ENCODE measurements at places on chromosomes 13 and 19.
A peak's percentile ranks its signal among the peaks of the same experiment; 100 is the strongest.

- DNase-seq, result no peak
These were observed 1.1 kb downstream of the FGF14 start for GRCh38 chr13:102400675-102401145.

DNA sequence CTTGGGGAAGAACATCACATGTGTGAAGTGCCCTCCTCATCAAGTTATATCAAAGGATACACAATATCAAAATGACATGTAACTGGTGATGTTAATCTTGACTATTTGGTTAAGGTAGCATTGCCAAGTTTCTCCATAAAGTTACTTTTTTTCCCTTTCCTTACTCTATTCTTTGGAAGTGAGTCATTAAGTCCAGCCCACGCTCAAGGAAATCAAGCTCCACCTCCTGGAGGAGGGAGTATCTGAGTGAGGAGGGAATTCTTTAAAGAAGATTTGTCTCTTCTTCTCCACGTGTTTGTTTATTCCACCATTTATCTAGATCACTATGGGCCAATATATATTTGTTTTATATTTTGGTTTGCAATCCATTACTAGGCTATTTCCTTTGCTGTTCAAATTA lies 33.6 kb upstream of the FNDC3A start:
- peak; percentile 48 for DNase-seq

- peak; percentile 56 for DNase-seq
These were observed 26.8 kb downstream of the PPP5C start for GRCh38 chr19:46373491-46374359.

DNA sequence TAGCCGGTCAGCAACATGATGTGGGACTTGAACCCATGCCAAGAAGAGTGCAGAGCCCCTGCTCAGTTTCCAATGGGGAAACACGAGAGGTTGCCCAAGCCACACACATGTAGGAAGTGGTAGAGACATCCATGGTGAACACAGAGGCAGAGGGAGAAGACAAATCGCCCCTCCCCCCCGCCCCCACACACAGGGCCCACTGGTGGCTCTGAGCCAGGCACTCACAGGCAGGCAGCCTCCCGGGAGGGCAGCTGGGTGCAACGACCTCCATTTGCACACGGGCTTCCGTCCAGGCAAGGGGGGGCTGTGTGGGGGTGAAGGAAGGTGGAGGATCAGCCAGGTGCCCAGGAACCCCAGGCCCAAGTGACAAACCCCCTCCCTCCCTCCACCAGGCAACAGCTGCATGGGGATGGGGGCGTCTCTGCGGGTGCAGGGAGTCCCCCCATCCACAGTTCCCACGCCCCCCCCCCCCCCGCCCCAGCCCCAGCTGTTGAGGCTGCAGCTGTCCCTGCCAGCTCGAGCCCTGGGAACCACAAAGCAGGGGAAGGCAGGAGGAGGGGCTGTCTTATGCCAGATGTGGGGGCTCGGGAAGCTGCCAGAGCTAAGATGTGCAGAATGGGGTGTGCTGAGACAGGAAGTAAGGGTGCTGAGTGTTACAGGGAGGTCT lies 3.4 kb downstream of the NOTCH3 start:
- DNase-seq, result no peak

GRCh38 chr13:44713788-44714469 lies 137.8 kb upstream of the TSC22D1 start:
- peak; percentile 90 for DNase-seq

DNA sequence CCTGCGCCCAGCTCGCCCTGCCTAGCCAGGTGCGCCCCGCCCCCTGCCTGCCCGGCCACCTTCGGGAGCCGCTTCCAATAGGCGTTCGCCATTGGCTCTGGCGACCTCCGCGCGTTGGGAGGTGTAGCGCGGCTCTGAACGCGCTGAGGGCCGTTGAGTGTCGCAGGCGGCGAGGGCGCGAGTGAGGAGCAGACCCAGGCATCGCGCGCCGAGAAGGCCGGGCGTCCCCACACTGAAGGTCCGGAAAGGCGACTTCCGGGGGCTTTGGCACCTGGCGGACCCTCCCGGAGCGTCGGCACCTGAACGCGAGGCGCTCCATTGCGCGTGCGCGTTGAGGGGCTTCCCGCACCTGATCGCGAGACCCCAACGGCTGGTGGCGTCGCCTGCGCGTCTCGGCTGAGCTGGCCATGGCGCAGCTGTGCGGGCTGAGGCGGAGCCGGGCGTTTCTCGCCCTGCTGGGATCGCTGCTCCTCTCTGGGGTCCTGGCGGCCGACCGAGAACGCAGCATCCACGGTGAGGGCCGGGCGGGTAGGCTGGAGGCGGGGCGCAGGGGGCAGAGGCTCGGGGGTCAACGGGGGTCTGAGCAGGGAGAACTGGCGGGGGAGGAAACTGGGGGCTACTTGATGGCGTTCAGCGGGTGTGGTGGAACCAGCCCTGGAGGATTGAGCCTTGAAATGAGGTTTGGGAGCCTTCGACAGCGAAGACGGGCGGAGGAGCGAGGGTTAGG lies at the start of gene SPINT2:
Gene SPINT2 (plus strand): TSS at position 88 of the 727 bp plus-strand sequence. CDS start 320 bp downstream, at position 408.
- no peak for DNase-seq

GRCh38 chr19:1042689-1043511 lies 3.0 kb downstream of the ABCA7 start:
- DNase-seq, result no peak

- no peak for DNase-seq
These were observed 261.3 kb downstream of the DACH1 start for GRCh38 chr13:71605744-71606143.

GRCh38 chr13:59880468-59880867 lies 283.3 kb downstream of the DIAPH3 start:
- DNase-seq, result peak; percentile 7

DNA sequence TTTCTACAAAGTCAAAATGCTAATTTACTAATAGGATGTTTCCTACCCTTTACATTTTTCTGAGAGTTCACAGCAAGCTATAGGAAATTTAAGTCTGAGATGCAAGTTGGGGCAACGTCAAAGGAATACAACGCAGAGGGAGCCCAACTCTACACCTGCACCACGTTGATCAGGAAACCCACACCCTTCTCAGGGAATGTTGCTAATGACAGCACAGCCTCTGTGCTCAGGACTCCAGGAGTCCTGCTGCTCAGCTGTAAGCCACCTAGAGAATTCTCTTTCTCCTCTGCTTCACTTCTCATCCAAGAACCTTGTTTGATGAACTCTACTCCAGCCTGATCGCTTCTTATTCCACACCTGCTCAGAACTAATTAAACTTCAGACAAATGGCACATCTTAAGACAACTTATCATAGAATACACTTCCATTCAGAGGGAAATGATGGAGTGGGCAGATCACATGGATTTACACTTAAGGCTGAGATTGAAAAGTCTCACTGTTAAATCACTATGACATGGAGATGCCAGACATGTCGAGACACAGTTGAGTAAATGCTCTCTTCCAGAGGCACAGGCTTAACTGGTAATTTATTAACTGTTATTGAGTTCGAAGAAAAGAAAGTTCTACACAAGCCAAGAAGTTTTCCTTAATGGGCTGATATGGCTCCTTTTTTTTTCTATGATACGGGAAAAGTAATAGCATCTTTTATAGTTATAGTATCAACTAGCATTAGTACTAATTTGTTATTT lies 811.6 kb upstream of the ARGLU1 start:
- DNase-seq, result no peak

- no peak for DNase-seq
These were observed 278.0 kb downstream of the DACH1 start for GRCh38 chr13:71589032-71589431.

- no peak for DNase-seq
These were observed 4.2 kb downstream of the NALCN start for GRCh38 chr13:101412076-101412475.

DNA sequence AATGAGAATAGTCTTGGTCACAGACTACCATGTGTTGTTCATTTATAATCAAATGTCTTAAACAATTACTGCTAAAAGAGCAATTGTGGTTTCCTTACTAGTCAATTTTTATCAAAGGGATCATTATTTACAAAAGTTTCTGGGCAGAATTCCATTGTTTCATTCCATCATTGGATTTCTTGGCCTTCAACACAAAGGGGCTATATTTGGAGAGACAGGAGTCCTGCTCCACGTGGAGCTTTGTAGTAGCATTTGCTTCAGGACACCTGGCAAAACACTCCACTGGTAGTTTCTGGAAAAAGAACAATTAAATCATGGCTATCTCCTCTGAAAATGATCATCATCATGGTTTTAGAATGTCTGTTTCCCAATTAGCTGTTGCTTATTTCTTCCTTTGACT lies 22.3 kb upstream of the STARD13 start:
- DNase-seq, result no peak

DNA sequence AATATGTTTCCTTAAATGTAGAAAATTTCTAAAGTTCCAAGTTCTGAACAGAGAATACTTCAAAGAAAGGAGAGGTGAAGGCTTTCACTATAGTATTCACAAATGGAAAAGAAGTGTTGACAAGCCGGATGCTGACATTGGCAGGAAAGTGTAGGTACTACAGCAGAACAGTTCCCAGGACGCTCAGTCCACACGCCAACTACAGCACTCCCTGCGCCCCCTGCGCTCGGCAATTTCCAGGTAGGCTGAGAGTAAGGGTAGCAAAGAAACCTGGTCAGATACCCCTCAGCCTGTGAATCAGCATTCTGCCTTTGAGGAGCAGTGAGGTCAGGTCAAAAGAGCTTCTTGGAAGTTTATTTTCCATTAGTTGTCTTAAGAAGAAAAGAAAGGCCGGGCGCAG lies 115.3 kb downstream of the NALCN start:
- no peak for DNase-seq

DNA sequence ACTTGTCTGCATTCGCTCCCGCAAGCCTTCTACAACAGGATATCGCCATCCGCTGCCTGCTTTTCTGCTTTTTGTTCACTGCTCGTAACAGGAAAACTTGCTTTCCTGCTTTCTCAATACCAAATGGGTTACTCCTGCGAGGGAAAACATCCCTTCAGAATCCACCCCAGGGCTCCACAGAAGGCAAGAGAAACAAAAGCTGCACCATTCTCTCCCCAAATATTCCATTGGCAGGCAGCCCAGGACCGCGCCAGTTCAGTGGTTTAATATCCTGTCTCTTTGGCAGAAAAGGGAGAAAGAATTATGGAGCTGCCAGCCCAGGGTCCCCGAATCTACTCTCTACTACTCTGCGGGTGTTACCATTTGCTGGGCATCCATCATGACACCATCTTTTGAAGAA lies 84.7 kb upstream of the DOCK9 start:
- no peak for DNase-seq

DNA sequence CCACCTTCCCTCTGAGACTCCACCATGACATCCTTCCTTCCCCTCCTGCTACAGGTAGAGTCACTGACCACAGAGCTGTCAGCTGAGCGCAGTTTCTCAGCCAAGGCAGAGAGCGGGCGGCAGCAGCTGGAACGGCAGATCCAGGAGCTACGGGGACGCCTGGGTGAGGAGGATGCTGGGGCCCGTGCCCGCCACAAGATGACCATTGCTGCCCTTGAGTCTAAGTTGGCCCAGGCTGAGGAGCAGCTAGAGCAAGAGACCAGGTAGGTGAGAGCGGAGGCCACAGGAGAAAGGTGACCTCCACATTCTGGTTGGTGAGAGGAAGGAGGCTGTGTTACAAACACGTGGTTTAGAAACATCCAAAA lies 27.6 kb downstream of the KCNC3 start:
- DNase-seq, result no peak

GRCh38 chr13:71870100-71870499 lies 3.1 kb upstream of the DACH1 start:
- DNase-seq, result no peak

DNA sequence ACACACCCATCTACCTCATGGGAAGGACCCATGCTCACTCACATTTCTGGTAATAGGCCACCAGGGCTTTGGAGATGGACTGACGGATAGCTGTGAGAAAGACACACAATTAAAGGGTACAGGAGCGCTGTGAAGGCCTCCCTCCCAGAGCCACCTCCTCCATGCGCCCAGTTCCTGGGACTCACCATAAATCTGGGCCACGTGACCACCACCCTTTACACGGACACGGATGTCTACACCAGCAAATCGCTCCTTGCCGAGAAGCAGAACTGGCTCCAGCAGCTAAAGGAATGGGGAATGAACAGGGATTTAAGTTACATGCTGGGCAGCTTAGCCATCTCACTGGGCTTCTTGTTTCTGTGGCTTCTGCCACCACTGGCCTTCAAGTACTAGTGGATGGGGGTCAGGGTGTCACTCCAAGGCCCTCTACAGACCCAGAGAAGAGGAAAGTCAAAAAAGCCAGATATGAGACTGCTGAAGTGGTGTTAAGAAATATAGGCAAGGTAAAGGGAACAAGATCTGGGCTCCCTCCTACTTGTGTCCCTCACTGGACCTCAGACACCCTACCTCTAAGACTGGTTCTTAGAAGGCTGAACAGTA lies 2.2 kb downstream of the RPS16 start:
- DNase-seq, result no peak

DNA sequence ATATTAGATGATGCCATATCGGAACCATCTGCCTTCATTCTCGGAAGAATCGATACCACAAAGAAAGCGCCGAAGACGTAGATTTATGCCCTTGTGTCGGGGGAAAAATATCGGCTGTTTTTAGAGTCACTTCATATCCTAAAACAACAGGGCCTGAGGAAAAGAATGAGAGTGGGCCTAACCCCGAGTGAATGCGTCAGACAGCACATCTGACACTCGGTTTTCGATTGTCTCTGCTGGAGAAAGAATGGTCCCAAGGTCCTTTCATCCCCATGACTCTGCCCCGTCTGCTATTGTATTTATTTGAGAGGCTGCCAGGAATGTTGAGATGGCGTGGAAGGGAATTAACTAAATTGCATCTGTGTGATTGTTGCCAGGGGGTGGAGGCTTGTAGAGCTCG lies 46.1 kb downstream of the CHST8 start:
- no peak for DNase-seq

DNA sequence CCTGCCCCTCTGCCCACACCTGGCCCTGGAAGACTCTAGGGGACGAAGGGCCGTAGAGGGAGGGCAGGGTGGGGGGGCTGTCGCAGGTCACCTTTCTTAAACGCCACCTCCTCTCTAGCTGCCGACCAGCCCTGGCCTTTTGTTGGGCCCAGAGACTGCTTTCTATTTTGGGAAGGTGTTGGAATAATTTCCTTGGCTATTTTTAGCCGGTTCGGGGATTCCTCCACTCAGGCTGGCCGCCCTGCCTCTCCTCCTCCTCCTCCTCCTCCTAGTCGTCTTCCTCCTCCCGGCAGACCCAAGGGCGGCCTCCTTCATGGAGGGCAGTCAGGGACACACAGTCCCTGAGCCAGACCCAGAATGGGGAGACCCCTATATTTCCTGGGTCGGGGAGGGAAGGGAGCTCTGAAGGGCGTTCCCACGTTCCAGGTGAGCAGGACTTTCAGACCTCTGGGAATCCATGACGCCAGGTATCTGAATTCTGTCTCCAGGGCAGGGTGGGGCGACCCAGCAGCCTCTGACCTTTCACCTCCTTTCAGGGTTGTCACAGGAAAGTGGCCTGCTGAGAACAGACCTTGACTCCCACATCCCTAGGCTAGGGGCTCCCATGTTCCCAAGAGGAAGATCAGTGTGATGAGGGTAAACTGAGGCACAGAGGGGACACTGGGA lies 19.9 kb downstream of the GADD45B start:
- peak; percentile 56 for DNase-seq

Measured in HFFc6 (cell line).